ENCODE measurements at places on chromosomes 12 and 14.
A peak's percentile ranks its signal among the peaks of the same experiment; 100 is the strongest.

- no peak for DNase-seq
Observed at GRCh38 chr12:4974217-4974616, 64.5 kb downstream of the KCNA1 start.

DNA sequence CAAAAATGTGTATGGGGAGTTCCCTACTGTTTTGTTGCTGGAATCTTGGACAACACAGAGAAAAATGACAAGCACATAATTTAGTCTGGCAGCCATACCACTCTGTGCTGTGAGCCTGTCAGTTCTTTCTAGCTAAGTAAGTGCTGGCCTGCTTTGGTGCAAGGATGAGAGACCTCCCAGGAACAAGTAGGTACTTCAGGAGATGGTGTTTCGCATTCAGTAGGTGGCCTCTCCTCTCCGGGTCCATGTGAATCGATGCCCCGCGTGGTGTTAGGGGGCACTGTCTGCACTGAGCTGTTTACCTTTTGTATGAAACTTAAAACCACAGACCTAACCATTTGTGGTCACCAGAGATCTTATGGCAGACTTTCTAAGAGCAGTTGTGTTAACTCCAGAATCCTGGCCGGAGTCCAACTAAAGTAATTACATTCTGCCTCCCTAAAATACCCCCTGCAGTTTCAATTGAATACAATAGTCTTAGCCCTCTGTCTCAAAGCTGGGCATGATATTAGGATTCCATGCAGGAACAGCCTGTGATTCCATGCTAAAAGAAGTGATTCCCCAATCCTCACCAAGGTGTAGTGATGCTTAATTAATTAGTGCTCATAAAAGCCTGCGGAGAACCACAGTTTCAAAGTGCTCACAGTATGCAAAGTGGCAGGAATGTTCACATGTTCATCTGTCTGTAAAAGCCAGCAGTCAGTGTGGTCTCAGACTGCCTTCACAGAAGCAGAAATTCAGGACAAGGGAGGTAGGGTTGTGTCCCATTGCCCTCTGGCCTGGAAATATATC, 64.2 kb downstream of the LLPH start:
- no peak for DNase-seq

DNA sequence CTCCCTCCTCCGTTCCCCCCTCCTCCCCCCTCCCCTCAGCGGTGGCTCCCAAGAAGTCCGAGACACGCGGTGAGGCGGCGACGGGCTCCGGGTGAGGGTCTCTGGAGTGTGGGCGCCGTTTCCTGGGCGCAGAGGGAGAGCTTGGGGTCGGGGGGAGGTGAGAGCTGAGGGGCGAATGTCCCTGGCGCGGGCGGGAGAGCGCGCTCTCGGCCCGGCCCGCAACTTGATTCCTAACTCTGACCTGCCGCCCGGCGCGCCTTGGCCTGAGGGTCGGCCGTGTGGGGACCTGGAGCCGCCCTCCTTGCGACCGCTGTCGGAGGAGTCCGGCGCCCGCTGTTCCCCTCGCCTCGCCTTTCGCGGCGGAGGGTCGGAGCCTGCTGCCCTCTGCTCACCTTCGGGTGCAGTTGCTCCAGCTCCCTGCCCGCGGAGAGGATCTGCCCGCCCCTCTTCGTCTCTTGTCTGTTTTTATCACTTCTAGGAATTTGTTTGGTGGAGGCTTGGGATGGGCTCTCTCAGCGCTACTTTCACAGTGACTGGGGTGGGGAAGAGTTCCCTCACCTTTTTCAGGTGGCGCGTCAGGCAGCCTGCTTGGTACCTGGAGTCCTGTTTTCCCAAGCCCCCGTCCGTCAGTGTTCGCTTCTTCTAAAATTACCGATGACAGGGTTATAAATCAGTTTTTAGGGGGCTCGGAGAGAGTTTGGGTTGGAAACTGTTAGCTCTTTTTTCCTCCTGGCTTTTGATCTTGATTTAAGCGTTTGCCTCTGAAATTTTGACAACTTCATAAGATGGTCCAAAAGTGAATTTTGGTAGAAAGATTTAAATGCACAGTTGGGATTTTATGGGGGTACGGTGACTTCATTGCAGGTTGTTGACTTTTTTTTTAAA, 495 bp downstream of the ADIPOR2 start:
- DNase-seq, result peak; percentile 73

GRCh38 chr12:106865683-106866082, 90.0 kb upstream of the TMEM263 start:
- no peak for DNase-seq

GRCh38 chr14:20606190-20606901, 15.2 kb upstream of the RNASE12 start:
- DNase-seq, result no peak

- DNase-seq, result no peak
Observed at GRCh38 chr14:68685419-68686204, 107.3 kb downstream of the ZFP36L1 start.

DNA sequence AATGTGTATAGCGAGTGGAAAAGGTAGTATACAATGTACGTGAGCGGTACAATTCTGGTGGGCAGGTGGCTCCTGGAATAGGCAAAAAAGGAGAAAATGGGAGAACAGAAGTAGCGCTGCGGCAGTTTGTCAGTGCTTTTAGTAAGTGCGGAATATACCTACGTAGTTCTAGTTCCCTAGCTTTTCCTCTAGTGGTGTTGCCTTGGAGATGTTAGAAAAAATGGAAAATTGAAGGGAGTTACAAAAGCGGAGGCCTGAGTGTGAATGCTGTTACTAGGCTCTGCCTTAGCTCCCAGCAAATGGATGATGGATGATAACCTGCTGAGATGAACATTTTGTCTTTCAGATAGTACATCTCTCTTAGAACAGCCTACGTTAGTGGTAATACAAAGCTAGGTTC, 1.1 kb downstream of the TTC8 start:
- peak; percentile 22 for DNase-seq

Measured in nucleus accumbens (tissue), 56 donors.